ENCODE measurements at places on chromosomes 2 and 18. TPM values are rescaled to one million over a fixed set of nuclear protein-coding genes. Genes with fewer than 3 reads are reported as not detected.

GRCh38 chr18:50099725-50100407 is 95.1 kb downstream of the MYO5B start:
- no peak overlapping the region for H3K27ac ChIP-seq
- no peaks in the 10 kb centered on the region for H3K27me3 ChIP-seq
- H3K4me1 ChIP-seq = no peaks in the 10 kb centered on the region
- no peak for DNase-seq
- no peak overlapping the region for H3K4me3 ChIP-seq
- H3K36me3 ChIP-seq = no peaks in the 10 kb centered on the region

DNA sequence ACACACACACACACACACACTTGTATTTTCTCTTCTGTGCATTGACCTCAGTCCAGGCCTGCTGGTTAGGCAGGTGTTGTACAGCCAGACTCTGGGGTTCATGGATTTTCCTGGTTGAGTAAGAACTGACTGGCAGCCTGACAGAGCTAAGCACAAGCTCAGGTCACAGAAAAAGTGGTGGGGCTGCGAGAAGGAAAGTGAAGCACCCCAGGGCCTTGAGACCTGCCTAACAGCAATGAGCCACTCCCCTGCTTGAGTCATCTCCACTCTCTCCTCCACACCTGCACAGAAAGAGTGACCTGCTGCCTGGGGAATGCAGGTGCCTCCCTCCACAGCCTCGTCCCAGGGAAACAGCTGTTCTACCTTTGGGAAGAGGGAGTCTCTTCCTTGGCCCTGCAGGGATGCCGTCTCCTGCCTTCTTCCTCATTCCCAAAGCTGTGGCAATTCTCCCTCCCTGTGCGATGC is 91.4 kb upstream of the LGALSL start:
- DNase-seq = no peak
- no peaks in the 10 kb centered on the region for H3K36me3 ChIP-seq
- H3K4me3 ChIP-seq = no peak overlapping the region

DNA sequence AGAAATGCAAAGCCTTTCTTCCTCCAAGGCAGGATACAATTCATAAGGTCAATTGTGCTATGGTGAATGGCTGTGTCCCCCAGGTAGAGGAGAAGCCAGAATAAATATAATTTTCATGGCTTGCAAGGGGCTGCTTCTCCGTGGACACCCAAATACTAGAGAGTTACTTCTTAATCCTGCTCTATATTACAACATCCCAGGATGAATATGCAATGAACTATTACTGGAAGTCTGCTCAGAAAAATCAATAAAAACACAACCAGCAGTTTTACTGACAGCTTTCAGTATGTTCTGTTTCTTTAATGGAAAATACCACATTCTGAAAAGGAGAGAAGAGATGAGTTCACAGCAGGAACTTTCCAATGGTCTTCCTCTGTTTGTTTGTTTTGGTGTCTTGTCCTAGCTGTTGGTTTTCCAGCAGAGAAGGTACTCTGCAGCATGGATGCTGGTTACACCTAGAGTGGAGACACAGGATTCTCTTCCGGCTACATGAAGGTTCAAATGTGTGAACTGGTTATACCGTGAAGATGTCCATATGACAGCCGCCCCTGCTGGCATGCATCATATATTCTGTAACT is 213.0 kb downstream of the PID1 start:
- no peaks in the 10 kb centered on the region for H3K4me1 ChIP-seq
- H3K27ac ChIP-seq = no peak overlapping the region
- no peak overlapping the region for H3K4me3 ChIP-seq
- DNase-seq = no peak
- H3K36me3 ChIP-seq = no peaks in the 10 kb centered on the region

DNA sequence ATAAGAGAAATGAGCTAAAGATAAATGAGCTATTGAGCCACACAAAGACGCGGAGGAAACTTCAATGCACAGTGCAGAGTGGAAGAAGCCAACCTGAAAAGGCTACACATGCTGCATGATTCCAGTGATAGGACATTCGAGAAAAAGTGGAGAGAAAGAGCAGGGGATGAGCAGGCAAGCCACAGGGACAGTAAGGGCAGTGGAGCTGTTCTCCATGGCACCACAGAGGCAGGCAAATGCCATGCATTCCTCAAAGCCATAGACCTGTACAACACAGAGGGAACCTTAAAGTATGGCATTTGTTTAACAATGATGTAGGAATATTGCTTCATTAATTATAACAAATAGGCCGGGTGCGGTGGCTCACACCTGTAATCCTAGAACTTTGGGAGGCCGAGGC is 36.5 kb upstream of the ZNF236 start:
- no peaks in the 10 kb centered on the region for H3K27me3 ChIP-seq
- no peaks in the 10 kb centered on the region for H3K4me1 ChIP-seq
- no peaks in the 10 kb centered on the region for H3K36me3 ChIP-seq
- H3K27ac ChIP-seq = no peak overlapping the region
- no peak for DNase-seq
- no peak overlapping the region for H3K4me3 ChIP-seq

Gene COLEC11
- total RNA-seq = 56.6 TPM

Gene ALPP
- total RNA-seq = not detected

DNA sequence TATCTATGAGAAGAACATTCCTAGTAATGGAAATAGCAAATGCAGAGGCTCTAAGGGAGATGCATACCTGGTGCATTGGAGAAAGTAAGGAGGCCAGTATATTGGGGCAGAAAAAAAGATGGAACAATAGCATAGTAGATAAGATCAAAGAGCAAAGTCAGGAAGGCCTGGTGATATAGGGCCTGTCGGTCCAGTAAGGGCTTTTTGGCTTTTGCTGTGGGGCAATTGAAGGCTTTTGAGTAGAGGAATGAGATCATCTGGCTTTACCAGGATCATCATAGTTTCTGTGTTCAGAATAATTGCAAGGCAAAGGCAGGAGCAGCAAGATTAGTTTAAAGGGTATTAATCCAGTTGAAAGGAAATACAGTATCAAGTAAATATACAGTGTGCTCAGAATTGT is 111.8 kb downstream of the EHBP1 start:
- H3K4me1 ChIP-seq = no peaks in the 10 kb centered on the region
- H3K36me3 ChIP-seq = no peaks in the 10 kb centered on the region
- no peak overlapping the region for H3K4me3 ChIP-seq
- no peaks in the 10 kb centered on the region for H3K27me3 ChIP-seq

- H3K27ac ChIP-seq = no peak overlapping the region
- no peak overlapping the region for H3K4me3 ChIP-seq
- no peak for DNase-seq
- no peaks in the 10 kb centered on the region for H3K4me1 ChIP-seq
Observed at GRCh38 chr2:1697601-1698000, 46.7 kb downstream of the PXDN start.

Gene RFTN2
- 4.5 TPM for total RNA-seq

Gene PDE11A
- not detected for total RNA-seq

GRCh38 chr2:233404222-233404621 is 49.9 kb downstream of the DGKD start:
- H3K27me3 ChIP-seq = no peaks in the 10 kb centered on the region
- no peak overlapping the region for H3K4me3 ChIP-seq
- H3K27ac ChIP-seq = no peak overlapping the region
- H3K4me1 ChIP-seq = peaks cover 13% of the 10 kb centered on the region

- no peaks in the 10 kb centered on the region for H3K4me1 ChIP-seq
- no peak overlapping the region for H3K27ac ChIP-seq
- DNase-seq = no peak
- no peaks in the 10 kb centered on the region for H3K36me3 ChIP-seq
- no peaks in the 10 kb centered on the region for H3K27me3 ChIP-seq
Observed at GRCh38 chr2:54899576-54900200, 150.6 kb downstream of the RTN4 start.

Gene GKN2
- not detected for total RNA-seq

DNA sequence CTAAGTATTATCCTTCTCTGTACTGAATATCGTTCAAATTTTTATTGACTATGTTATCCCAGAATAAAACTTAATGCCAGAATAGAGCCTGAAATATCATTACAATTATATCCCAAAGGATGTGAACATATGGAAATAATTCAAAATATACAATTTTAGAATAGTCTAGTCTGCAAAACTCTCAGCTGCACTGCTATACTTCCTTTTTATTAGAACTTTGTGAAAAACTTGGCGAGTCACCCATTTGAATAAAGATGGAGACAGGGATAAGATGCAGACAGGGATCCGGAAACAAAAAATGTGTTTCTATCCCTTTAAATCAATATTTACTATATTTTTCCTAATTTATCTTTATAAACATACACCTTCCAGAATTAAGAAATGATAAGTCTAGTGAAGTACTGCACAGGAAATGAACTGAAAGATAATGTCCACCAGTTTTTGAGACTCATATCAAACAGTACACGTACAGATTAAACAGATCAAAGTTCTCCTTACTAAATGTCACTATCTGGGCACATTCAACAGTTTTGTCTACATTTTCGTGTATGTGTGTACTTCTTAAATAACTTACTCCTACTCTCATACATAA is 107.8 kb downstream of the MEP1B start:
- no peaks in the 10 kb centered on the region for H3K27me3 ChIP-seq
- no peak overlapping the region for H3K27ac ChIP-seq
- DNase-seq = no peak
- H3K4me1 ChIP-seq = no peaks in the 10 kb centered on the region

DNA sequence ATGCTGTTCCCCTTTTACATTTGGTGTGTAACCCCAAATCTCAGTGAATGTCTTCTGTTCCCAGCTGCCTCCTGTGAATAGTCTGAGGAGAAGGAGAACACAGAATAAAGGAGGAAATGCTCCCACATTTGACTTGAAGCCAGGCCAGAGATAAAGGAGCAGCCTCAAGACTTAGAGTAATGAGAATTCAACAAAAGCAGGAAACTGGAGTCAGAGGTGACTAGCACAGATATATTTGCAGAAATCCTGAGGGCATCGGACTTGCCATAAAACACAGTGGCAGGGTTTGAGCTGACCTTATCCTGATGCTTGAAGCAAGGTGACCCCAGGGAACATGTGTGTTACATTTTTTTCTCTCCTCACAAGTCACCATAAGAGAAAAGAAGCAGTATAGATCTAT is 291.4 kb upstream of the RND3 start:
- DNase-seq = no peak
- H3K36me3 ChIP-seq = no peaks in the 10 kb centered on the region
- H3K27ac ChIP-seq = no peak overlapping the region

DNA sequence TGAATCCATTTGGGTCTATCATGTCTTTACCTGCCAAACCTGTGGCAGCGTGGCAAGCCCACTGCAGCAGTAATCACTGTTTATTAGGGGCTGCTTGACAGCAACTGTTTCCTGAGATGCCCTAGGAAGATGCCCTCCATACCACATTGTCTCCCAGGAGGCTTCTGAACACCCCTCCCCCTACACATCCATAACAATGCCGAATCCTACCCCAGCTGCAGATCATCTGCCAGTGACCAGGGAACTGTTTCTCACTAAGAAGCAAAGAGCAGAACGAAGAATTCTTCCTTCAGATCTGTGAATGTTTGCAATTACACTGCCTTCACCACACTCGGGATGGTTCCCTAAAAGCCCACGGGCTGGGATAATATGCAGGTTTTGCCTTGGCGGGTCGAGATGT is 127.8 kb downstream of the VIT start:
- no peak overlapping the region for H3K27ac ChIP-seq
- no peaks in the 10 kb centered on the region for H3K4me1 ChIP-seq
- H3K36me3 ChIP-seq = no peaks in the 10 kb centered on the region
- no peak for DNase-seq
- no peaks in the 10 kb centered on the region for H3K27me3 ChIP-seq

Gene PROKR1
- not detected for total RNA-seq

Gene CFAP65
- not detected for total RNA-seq

DNA sequence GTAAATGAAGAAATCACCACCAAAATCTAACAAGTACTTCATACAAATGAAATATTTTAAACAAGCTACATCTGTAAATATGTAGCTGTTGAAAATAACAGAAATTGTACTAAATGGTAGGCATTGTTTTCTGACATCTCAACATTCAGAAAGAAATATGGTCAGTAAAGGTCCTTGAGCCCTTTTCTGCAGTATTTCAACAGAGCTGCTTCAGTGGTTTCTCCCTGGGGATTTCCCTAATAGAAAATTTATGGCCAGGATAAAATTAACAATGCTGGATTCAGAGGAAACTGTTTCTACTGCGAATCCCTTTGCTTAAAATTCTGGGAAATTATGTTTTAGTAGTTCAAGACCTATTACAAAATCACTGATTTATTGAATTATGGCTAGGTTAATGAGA is 256.6 kb downstream of the PIEZO2 start:
- no peak overlapping the region for H3K4me3 ChIP-seq
- H3K27me3 ChIP-seq = no peaks in the 10 kb centered on the region
- H3K36me3 ChIP-seq = no peaks in the 10 kb centered on the region
- H3K27ac ChIP-seq = no peak overlapping the region
- H3K4me1 ChIP-seq = no peaks in the 10 kb centered on the region
- no peak for DNase-seq

- no peaks in the 10 kb centered on the region for H3K36me3 ChIP-seq
- no peak for DNase-seq
- no peak overlapping the region for H3K4me3 ChIP-seq
- no peak overlapping the region for H3K27ac ChIP-seq
Observed at GRCh38 chr2:99765731-99766318, 276.0 kb upstream of the REV1 start.

DNA sequence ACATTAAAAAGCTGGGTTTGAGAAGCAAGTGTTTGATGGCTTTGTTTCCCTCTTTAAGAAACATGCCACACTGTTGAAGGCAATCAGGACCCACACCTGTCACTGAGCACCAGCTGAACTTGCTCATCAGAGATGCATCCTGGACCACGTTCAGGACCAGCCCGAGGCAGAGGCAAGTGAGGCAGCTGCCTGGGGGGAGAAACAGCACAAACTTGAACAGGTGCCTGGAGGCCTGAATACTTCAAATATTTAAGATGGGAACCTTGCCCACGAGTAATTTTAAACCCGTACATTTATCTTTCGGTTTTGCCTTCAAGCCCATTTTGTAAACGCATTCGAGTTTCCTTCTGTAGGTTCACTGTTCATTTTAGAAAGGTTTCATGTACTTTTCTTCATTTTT is 421.3 kb downstream of the NYAP2 start:
- H3K27ac ChIP-seq = no peak overlapping the region
- no peak for DNase-seq
- H3K27me3 ChIP-seq = no peaks in the 10 kb centered on the region

- no peaks in the 10 kb centered on the region for H3K36me3 ChIP-seq
- no peaks in the 10 kb centered on the region for H3K27me3 ChIP-seq
- no peaks in the 10 kb centered on the region for H3K4me1 ChIP-seq
Observed at GRCh38 chr2:79994161-79994560, 310.4 kb downstream of the LRRTM1 start.

GRCh38 chr2:202015471-202015870 is 18.2 kb upstream of the FZD7 start:
- H3K27ac ChIP-seq = no peak overlapping the region
- no peak for DNase-seq
- H3K4me1 ChIP-seq = no peaks in the 10 kb centered on the region
- no peaks in the 10 kb centered on the region for H3K36me3 ChIP-seq
- H3K4me3 ChIP-seq = no peak overlapping the region
- H3K27me3 ChIP-seq = no peaks in the 10 kb centered on the region

- no peaks in the 10 kb centered on the region for H3K4me1 ChIP-seq
- no peaks in the 10 kb centered on the region for H3K36me3 ChIP-seq
- DNase-seq = no peak
- no peaks in the 10 kb centered on the region for H3K27me3 ChIP-seq
- no peak overlapping the region for H3K4me3 ChIP-seq
Observed at GRCh38 chr2:163255086-163255485, 416.5 kb upstream of the KCNH7 start.

- H3K27me3 ChIP-seq = no peaks in the 10 kb centered on the region
- peaks cover 2% of the 10 kb centered on the region for H3K4me1 ChIP-seq
- no peaks in the 10 kb centered on the region for H3K36me3 ChIP-seq
- H3K4me3 ChIP-seq = no peak overlapping the region
Observed at GRCh38 chr2:8219631-8220355, 462.1 kb upstream of the ID2 start.

GRCh38 chr2:203886661-203887151 is 19.1 kb downstream of the CTLA4 start:
- no peak overlapping the region for H3K4me3 ChIP-seq
- no peaks in the 10 kb centered on the region for H3K27me3 ChIP-seq
- no peak overlapping the region for H3K27ac ChIP-seq
- no peaks in the 10 kb centered on the region for H3K4me1 ChIP-seq
